Caco-2 (cell line): ENCODE measurements at places on chromosomes 1 and 21. TPM values are rescaled to one million over a fixed set of nuclear protein-coding genes. Genes with fewer than 3 reads are reported as not detected.
A peak's percentile ranks its signal among the peaks of the same experiment; 100 is the strongest.

GRCh38 chr1:31708324-31708723, 4.5 kb upstream of the COL16A1 start:
- peaks cover 15% of the 10 kb centered on the region for H3K4me1 ChIP-seq
- DNase-seq: no peak
- H3K36me3 ChIP-seq: no peaks in the 10 kb centered on the region
- H3K27ac ChIP-seq: no peak overlapping the region
- H3K4me3 ChIP-seq: no peak overlapping the region

DNA sequence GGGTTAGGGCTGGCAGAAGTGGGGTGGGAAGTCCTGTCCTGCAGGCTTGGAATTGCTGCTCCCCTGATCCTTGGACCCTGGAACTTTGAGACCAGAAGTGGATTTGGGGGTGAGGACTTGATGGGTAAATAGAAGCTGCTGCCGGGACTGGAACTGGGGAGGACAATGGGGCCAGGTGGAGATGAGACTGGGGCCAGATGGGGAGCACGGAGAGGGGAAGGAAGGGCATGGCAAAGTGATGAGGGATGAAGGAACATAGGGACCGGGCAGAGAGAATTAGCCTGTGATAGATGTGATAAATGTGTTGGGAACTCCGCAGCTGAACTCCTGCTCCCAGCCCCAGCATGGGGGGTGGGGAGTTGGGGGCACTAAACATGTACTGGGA, 637 bp downstream of the NHLH1 start:
- no peak overlapping the region for H3K27ac ChIP-seq
- H3K4me1 ChIP-seq: no peaks in the 10 kb centered on the region
- H3K27me3 ChIP-seq: no peaks in the 10 kb centered on the region

- no peaks in the 10 kb centered on the region for H3K4me1 ChIP-seq
- H3K4me3 ChIP-seq: no peak overlapping the region
- no peaks in the 10 kb centered on the region for H3K36me3 ChIP-seq
Observed at GRCh38 chr1:55986003-55986402, 593.4 kb downstream of the PLPP3 start.

DNA sequence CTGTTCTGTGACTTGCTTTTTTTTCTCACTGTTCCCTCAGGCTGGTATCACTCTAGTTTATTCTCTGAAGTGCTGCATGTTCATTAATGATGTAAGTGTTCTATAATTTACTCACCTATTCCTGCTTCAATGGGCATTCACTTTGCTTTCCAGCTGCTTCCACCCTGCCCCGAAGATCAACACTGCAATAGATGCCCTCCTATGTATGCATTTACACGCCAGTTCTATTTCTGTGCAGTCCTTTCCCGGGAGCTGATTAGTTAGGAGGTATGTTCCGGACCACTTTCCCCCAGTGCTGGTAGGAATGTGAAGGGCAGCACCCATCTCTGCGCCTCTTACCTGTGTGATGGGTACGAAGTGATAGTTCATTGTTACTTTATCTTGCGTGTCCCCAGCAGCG, 103.4 kb downstream of the DHRS3 start:
- no peak for DNase-seq
- no peak overlapping the region for H3K4me3 ChIP-seq
- H3K27me3 ChIP-seq: no peaks in the 10 kb centered on the region
- H3K4me1 ChIP-seq: no peaks in the 10 kb centered on the region
- H3K36me3 ChIP-seq: no peaks in the 10 kb centered on the region

- no peaks in the 10 kb centered on the region for H3K36me3 ChIP-seq
- H3K27ac ChIP-seq: no peak overlapping the region
- no peaks in the 10 kb centered on the region for H3K4me1 ChIP-seq
- no peak for DNase-seq
- H3K4me3 ChIP-seq: peak overlapping the region; percentile 23
Observed at GRCh38 chr1:234213658-234214128, 159.6 kb upstream of the COA6 start.

Gene MYCBP
- 21.8 and 27.7 TPM in 2 replicates for total RNA-seq

DNA sequence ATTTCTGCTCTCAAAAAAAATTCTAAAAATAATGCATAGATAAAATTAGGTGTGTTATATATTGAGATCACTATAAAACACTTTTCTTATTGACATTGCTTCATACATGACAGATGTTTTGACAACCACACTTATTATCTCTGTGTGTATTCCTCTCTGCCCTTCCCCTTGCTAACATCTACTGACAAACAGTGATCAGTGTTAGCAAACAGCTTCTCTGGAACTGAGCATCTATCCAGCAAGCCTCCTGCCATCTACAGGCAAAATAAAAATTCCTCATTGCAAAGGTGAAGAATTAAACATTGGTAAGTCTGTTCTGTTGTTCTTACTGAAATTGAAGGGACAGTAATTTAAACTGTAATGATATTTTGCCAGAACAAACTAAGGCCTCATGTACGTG, 2153.9 kb downstream of the NCAM2 start:
- H3K36me3 ChIP-seq: no peaks in the 10 kb centered on the region
- DNase-seq: no peak
- H3K27me3 ChIP-seq: no peaks in the 10 kb centered on the region
- H3K4me1 ChIP-seq: no peaks in the 10 kb centered on the region

Gene AMY1C
- not detected in 2 replicates for total RNA-seq

- H3K4me3 ChIP-seq: no peak overlapping the region
- H3K27ac ChIP-seq: no peak overlapping the region
- no peak for DNase-seq
- H3K27me3 ChIP-seq: no peaks in the 10 kb centered on the region
- H3K36me3 ChIP-seq: no peaks in the 10 kb centered on the region; the same call in 1 of the 2 replicates
Observed at GRCh38 chr1:179205284-179205683, 24.2 kb downstream of the ABL2 start.

DNA sequence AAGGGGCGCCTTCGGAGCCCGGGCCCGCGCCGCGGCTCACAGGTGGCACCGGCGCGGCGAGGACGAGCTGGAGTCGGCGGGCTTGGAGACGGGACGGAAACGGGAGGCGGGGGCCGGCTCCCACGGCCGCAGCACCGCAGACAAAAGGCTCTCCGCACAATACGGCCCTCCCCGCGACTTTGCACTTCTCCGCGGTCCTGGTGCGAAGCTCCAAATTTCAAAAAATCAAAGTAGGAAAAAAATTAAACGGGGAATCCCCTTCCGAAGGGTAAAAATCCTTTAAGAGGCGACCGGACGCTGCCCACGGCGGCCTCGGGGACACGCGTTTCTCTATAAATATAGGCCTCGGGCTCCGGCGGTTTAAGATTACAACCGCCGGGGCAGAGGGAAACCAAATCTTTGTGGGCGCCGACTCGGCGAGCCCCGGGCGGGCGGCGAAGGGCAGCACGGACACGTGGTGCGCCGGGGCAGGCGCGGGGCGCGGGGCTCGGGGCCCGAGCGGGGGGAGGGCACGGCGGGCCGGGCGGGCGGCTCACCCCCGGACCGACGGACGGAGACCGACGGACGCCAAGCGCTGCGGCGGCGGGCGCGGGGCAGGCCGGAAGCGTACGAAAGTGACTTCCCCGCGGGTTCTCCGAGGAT, 453 bp downstream of the PABPC4 start:
- no peaks in the 10 kb centered on the region; the same call in none of the 2 replicates for H3K4me1 ChIP-seq
- H3K27ac ChIP-seq: peak overlapping the region; percentile 85
- H3K27me3 ChIP-seq: no peaks in the 10 kb centered on the region
- DNase-seq: no peak
- peaks cover 1% of the 10 kb centered on the region for H3K36me3 ChIP-seq

Gene ANXA9
- 30.0 and 42.5 TPM in 2 replicates for total RNA-seq

Gene AGBL4
- total RNA-seq: not detected in 2 replicates

- H3K4me1 ChIP-seq: no peaks in the 10 kb centered on the region
- no peak for DNase-seq
- no peak overlapping the region for H3K27ac ChIP-seq
- no peak overlapping the region for H3K4me3 ChIP-seq
Observed at GRCh38 chr1:22846458-22846857, 126.2 kb downstream of the LACTBL1 start.

DNA sequence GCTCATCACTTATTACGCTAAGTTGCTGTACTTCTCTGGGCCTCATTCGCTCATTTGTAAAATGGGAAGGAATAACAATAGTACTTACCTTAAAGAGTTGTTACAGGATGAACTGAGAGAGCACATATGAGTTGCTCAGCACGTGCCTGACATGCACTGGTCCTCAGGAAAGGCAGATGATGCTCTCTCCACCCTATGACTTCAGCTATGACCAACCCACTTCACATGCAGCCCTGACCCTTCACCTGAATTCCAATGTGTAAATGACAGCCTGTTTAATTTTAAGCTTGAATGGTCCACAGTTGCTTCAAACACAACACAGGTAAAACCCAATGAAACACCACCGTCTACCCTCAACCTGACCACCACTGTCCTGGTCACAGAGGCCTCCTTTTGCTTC, 32.9 kb downstream of the GADD45A start:
- H3K4me3 ChIP-seq: no peak overlapping the region
- no peaks in the 10 kb centered on the region for H3K4me1 ChIP-seq

Gene RUNX1
- 11.7 and 12.1 TPM in 2 replicates for total RNA-seq

DNA sequence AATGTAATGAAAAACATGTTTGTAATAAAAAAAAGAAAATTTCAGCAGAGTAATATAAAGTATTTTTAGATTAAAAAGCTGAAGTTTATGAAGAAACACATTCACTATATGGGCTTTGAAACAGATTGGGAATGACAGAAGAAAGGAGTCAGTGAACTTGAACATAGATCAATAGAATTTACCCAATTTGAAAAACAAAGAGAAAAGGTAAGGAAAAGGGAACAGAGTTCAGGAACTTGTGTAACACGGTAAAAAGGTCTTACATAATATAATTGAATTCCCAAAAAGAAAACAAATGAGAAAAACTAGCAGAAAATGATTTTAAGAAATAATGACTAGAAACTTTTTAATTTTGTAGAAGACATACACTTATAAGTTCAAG, 206.8 kb downstream of the KCNT2 start:
- H3K27me3 ChIP-seq: no peaks in the 10 kb centered on the region
- no peak for DNase-seq
- no peak overlapping the region for H3K27ac ChIP-seq
- H3K36me3 ChIP-seq: no peaks in the 10 kb centered on the region
- no peak overlapping the region for H3K4me3 ChIP-seq
- no peaks in the 10 kb centered on the region for H3K4me1 ChIP-seq

DNA sequence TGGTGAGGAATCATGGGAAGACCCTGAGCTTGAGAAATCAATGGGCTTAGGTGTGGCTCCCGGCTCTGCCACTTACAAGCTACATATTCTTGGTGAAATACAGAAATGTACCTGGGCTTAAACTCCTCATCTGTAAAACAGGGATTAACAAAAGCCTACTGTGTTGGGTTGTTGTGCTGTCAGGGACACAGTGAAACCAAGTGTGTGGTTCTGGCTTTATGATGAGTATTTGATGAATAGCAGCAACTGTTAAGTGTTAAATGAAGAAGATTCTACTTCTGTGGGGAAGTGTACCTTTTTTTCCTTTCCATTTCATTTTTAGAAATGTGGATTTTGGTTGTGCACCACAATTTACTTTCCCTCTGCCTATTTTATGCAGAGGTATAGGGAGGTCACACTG, 41.1 kb upstream of the DUSP10 start:
- DNase-seq: no peak
- H3K4me3 ChIP-seq: no peak overlapping the region
- no peaks in the 10 kb centered on the region for H3K4me1 ChIP-seq

DNA sequence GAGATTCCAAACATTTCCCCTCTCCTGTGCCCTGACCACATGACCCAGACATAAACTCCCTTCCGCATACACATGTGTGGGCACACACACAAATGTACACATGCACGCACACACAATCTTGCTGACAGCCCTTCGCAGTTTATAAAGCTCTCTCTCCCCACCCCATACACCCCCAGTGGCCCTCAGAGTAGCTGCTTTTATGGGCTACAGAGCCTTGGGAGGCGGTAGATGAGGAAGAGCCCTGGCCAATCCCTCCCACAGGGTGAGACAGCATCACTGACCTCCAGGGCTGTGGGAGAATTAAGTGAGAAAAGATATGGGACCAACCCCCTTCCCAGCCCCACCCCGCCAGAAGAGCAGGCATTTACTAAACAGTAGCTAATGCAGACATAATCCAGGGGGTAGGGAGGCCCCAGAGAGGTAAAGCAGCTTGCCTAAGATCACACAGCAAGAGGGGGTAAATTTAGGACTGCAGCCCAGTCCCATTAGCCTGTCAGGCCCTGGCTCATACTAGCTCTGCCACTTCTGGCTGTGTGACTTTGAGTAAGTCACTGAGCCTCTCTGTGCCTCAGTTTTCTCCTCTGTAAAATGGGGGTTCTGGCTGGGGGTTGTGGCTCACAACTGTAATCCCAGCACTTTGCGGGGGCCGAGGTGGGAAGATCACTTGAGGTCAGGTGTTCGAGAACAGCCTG, 5.1 kb downstream of the SDC3 start:
- DNase-seq: no peak
- no peaks in the 10 kb centered on the region for H3K4me1 ChIP-seq
- H3K4me3 ChIP-seq: no peak overlapping the region
- H3K27me3 ChIP-seq: no peaks in the 10 kb centered on the region; the same call in 1 of the 2 replicates
- no peak overlapping the region for H3K27ac ChIP-seq

Gene C2CD2
- total RNA-seq: 12.6 and 13.5 TPM in 2 replicates

Gene FMOD
- total RNA-seq: 32.6 and 36.3 TPM in 2 replicates
